CD8-positive, alpha-beta memory T cell (primary cell): ENCODE measurements at places on chromosomes 1 and 21. TPM values are rescaled to one million over a fixed set of nuclear protein-coding genes. Genes with fewer than 3 reads are reported as not detected.

AIRE gene
- 0.22 TPM for polyA plus RNA-seq

DHDDS gene
- 21.6 TPM for polyA plus RNA-seq

PNRC2 gene
- 123 TPM for polyA plus RNA-seq

CCT3 gene
- 199 TPM for polyA plus RNA-seq

SMG5 gene
- polyA plus RNA-seq, result 27.3 TPM

TNFSF4 gene
- polyA plus RNA-seq, result 0.64 TPM

EDARADD gene
- polyA plus RNA-seq, result 16.2 TPM

CD101 gene
- 72.0 TPM for polyA plus RNA-seq

PLA2G4A gene
- not detected for polyA plus RNA-seq

LRRC71 gene
- not detected for polyA plus RNA-seq

CRNN gene
- polyA plus RNA-seq, result not detected

IFNGR2 gene
- polyA plus RNA-seq, result 3.1 TPM

HES5 gene
- polyA plus RNA-seq, result not detected

LRRC38 gene
- polyA plus RNA-seq, result not detected

NBPF4 gene
- not detected for polyA plus RNA-seq

GPR25 gene
- 34.0 TPM for polyA plus RNA-seq

ASTN1 gene
- not detected for polyA plus RNA-seq

TTLL10 gene
- not detected for polyA plus RNA-seq

FALEC gene
- polyA plus RNA-seq, result not detected

CD84 gene
- 58.1 TPM for polyA plus RNA-seq

OR2T35 gene
- polyA plus RNA-seq, result not detected

ATXN7L2 gene
- polyA plus RNA-seq, result 8.7 TPM

NFASC gene
- polyA plus RNA-seq, result not detected

SPTA1 gene
- polyA plus RNA-seq, result not detected

AIM2 gene
- polyA plus RNA-seq, result 3.7 TPM

CD160 gene
- 31.6 TPM for polyA plus RNA-seq

RAP1GAP gene
- polyA plus RNA-seq, result not detected

KCNE2 gene
- polyA plus RNA-seq, result not detected

CR1L gene
- polyA plus RNA-seq, result not detected

TNFRSF8 gene
- polyA plus RNA-seq, result not detected

PCAT6 gene
- polyA plus RNA-seq, result 0.56 TPM

FAM76A gene
- polyA plus RNA-seq, result 9.2 TPM

SERINC2 gene
- polyA plus RNA-seq, result not detected

PCP4 gene
- not detected for polyA plus RNA-seq

YIPF1 gene
- 30.7 TPM for polyA plus RNA-seq

TFF2 gene
- polyA plus RNA-seq, result not detected

PGD gene
- polyA plus RNA-seq, result 42.4 TPM

KIF26B gene
- polyA plus RNA-seq, result not detected

CD48 gene
- polyA plus RNA-seq, result 250 TPM

CCDC185 gene
- polyA plus RNA-seq, result not detected

PLA2G2C gene
- polyA plus RNA-seq, result not detected

GCSAML gene
- not detected for polyA plus RNA-seq

MYOC gene
- polyA plus RNA-seq, result not detected

CHRM3 gene
- not detected for polyA plus RNA-seq

NCF2 gene
- 0.30 TPM for polyA plus RNA-seq

DTL gene
- polyA plus RNA-seq, result 0.23 TPM

FOXE3 gene
- polyA plus RNA-seq, result not detected

CORT gene
- not detected for polyA plus RNA-seq

FCRL2 gene
- not detected for polyA plus RNA-seq

NDUFS2 gene
- 82.1 TPM for polyA plus RNA-seq

POU3F1 gene
- polyA plus RNA-seq, result 0.09 TPM
